ENCODE measurements at places on chromosomes 4 and X.

DNA sequence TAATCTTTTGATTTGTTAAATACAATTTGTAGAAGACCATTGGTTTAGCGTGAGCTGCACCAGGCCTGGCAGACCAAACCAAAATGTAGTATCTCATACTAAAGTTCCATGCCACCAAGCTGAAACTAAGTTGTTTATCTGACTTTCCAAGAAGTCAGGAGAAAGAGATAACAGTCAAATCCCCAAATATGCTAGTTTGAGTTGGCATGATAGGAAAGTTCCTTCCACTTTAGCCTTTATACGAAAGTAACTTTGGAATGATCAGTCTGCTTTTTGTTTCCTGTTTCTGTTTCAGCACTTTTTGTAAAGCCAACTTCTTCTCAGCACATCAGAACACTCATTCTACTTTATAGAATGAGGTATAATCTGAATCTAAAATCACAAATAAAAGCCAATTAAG, 449.2 kb downstream of the GRXCR1 start:
- no peak for DNase-seq

DNA sequence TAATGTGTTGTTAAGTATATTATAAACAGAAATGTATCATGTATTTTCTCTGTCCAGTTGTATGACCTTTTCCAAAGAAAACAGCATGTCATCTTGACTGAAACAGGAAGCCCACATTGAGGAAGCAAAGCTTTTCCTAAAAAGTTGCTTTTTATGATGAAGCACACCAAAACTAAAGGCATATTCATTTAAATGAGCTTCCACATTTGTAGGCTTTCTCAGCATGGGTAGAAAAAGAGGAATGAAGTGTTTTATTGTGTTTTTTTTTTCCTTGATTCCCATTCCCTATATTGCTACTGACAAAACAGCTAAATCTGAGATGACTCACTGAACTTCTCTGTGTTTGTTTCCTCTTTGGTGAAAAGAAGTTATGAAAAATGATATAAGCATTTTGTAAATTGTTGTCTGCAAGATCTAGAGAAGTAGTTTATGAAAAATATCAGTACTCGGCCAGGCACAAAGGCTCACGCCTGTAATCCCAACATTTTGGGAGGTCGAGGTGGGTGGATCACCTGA, 32.5 kb upstream of the FRAS1 start:
- no peak for DNase-seq

DNA sequence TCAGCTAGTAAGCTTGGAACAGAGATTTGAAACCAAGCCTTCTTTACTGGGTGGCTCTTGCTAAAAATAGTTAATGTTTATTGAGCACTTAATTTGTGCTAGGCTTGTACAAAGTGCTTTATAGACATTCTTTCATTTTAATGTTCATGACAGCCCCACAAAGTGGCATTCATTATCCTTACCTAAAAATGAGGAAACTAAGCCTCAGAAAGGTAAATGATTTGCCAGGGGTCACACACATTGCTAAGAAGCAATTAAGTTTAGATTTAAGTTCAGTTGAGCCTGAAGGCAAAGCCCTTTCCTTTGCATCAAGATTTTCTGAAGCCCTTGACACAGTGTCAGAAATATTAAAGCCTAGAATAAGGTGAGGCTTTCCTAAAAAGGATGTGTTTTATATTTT, 327.5 kb upstream of the FGF13 start:
- no peak for DNase-seq

DNA sequence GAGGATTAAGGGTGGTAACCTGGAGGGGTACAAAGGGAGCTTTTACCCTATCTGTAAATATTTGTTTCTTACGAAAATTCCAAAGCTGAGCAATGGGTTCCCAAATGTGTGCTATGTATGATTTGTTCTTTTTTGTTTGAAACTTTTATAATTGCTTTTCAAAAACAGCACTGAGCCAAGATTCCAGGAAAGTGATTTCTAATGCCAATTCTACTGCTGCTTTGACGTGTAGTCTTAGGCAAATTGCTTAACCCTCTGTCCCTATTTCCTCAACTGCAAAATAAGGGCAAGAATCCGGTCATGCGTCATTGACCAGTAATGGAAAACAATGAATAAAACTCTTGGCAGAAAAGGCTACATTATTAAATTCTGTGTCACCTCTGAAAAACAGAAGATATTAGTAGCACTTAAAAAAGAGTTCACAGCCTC, 454.7 kb downstream of the IL15 start:
- DNase-seq: no peak
